ENCODE measurements at places on chromosomes 5 and 9.

- H3K4me3 ChIP-seq: no peak overlapping the region
- H3K27ac ChIP-seq: peak overlapping the region; percentile 79
- H3K36me3 ChIP-seq: no peaks in the 10 kb centered on the region
- H3K4me1 ChIP-seq: peaks cover 30% of the 10 kb centered on the region
These were observed 49.6 kb downstream of the ANKRD55 start for GRCh38 chr5:56183506-56183905.

- no peaks in the 10 kb centered on the region for H3K36me3 ChIP-seq
- peaks cover 25% of the 10 kb centered on the region for H3K27me3 ChIP-seq
- no peak overlapping the region for H3K27ac ChIP-seq
- peak overlapping the region; percentile 46 for H3K4me3 ChIP-seq
These were observed 572 bp downstream of the GNA14 start for GRCh38 chr9:77647267-77648233.

DNA sequence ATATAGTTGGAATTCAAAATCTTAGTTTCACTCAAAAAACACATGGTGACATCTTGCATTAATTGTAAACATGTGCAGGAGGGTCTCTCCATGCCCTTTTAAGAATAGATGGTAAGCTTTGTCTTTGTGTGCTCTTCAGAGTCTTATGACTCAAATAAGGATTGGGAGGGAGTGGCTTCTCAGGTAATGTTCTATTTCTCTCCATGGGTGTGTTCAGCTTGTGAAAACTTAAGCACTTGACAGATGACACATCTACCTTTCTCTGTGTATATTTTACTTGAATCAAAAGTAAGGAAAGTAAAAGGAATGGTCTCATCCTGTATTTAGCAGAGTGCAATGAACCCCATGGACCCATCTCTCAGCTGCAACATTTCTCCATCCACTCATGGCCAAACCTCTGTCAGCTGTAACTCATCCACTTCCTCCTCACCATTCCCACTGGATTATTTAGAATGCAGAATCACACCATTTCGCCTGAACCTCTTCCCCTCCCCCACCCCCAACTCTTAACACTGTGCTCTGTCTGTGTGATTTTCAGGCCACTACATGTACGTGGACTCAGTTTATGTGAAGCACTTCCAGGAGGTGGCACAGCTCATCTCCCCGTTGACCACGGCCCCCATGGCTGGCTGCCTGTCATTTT is 82.1 kb downstream of the MAMDC2 start:
- no peak overlapping the region for H3K4me3 ChIP-seq
- no peaks in the 10 kb centered on the region for H3K27me3 ChIP-seq
- DNase-seq: no peak
- H3K36me3 ChIP-seq: no peaks in the 10 kb centered on the region

DNA sequence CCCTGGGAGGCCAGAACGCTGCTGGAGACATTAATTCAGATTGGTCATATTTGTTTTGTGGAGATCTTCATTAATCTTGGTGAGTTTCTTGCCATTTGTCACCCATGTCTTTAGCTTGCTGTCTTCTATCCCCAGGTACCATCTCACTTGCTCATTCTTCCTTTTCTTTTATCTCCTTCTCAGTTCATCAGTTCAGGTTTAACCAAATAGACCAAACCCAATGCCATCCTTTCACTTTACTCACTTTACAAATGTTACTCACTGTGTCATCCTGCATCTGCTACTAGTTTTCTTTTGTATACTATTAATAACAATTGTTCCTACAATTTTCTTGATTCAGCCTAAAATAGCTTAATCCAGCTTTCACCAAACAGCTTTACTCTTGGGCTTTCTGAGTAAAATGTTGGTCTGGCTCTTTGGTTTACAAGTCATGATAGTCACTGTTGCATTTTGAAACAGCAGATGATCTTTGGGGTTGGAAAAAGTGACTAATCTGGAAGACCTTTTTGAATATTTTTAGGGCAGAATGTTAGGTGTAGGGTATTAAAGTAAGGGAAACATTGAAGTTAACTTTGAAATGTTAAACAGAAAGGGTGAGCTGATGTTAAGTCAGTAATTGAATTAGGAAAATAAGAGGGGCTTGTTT is 246.9 kb downstream of the ZSWIM6 start:
- H3K4me3 ChIP-seq: no peak overlapping the region
- peaks cover 5% of the 10 kb centered on the region for H3K4me1 ChIP-seq
- no peaks in the 10 kb centered on the region for H3K36me3 ChIP-seq
- no peak for DNase-seq
- H3K27ac ChIP-seq: no peak overlapping the region

GRCh38 chr9:121292801-121293241 is 24.9 kb downstream of the GSN start:
- no peak overlapping the region for H3K27ac ChIP-seq
- DNase-seq: no peak
- H3K27me3 ChIP-seq: peaks cover 8% of the 10 kb centered on the region
- peaks cover 54% of the 10 kb centered on the region for H3K4me1 ChIP-seq
- H3K36me3 ChIP-seq: no peaks in the 10 kb centered on the region

DNA sequence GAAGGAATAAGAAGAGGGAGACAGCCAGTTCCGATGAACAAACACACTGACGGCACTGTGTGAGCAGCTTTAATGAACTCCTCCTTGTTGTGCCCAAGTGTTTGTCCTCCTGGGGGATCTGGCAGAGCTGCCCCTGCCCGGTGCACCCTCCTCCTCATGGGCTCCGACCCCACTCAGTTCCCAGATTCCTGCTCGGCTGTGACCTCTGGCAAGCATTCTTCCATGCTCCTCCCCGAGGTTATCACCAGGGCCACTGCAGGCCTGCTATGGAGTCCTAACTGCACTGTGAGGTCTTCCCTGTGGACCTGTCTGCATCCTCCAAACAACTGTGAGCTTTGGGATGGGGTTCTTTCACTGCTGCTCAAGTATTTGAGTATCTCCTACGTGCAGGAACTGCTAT is 142.2 kb downstream of the DCP2 start:
- H3K27ac ChIP-seq: peak overlapping the region; percentile 84
- H3K4me1 ChIP-seq: peaks cover 14% of the 10 kb centered on the region
- H3K4me3 ChIP-seq: no peak overlapping the region
- H3K36me3 ChIP-seq: peaks cover 23% of the 10 kb centered on the region

- H3K27me3 ChIP-seq: no peaks in the 10 kb centered on the region
- peaks cover 43% of the 10 kb centered on the region for H3K36me3 ChIP-seq
- no peak overlapping the region for H3K4me3 ChIP-seq
- DNase-seq: no peak
These were observed 58.2 kb downstream of the RICTOR start for GRCh38 chr5:39015743-39016586.

GRCh38 chr5:109953761-109954160 is 264.0 kb downstream of the MAN2A1 start:
- H3K27me3 ChIP-seq: no peaks in the 10 kb centered on the region
- DNase-seq: no peak
- H3K4me3 ChIP-seq: no peak overlapping the region
- no peaks in the 10 kb centered on the region for H3K36me3 ChIP-seq

GRCh38 chr9:128882677-128883603 is 1.0 kb downstream of the LRRC8A start:
- H3K27ac ChIP-seq: peak overlapping the region; percentile 97
- DNase-seq: peak; percentile 31
- H3K27me3 ChIP-seq: no peaks in the 10 kb centered on the region
- peaks cover 48% of the 10 kb centered on the region for H3K4me1 ChIP-seq
- H3K36me3 ChIP-seq: peaks cover 24% of the 10 kb centered on the region

DNA sequence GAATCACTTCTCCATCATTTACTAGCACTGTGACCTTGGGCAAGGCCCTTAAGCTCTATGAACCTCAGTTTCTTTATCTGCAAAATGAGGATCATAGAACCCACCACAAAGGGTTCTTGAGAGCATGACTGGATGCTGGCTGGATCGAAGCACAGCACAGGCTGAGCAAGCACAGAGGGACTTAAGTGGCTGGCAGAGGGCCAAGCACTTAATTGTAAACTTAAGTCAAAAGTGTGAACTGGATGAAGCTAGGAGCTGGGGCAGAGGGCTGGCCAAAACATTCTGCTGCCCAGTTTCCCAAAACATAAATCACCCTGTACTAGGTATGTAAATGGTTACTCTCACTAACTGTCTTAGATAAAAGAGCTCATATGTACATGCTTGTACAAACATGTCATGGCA is 112.3 kb upstream of the WWC1 start:
- H3K4me1 ChIP-seq: peaks cover 17% of the 10 kb centered on the region
- no peak overlapping the region for H3K4me3 ChIP-seq
- H3K27me3 ChIP-seq: peaks cover 8% of the 10 kb centered on the region
- no peak overlapping the region for H3K27ac ChIP-seq

DNA sequence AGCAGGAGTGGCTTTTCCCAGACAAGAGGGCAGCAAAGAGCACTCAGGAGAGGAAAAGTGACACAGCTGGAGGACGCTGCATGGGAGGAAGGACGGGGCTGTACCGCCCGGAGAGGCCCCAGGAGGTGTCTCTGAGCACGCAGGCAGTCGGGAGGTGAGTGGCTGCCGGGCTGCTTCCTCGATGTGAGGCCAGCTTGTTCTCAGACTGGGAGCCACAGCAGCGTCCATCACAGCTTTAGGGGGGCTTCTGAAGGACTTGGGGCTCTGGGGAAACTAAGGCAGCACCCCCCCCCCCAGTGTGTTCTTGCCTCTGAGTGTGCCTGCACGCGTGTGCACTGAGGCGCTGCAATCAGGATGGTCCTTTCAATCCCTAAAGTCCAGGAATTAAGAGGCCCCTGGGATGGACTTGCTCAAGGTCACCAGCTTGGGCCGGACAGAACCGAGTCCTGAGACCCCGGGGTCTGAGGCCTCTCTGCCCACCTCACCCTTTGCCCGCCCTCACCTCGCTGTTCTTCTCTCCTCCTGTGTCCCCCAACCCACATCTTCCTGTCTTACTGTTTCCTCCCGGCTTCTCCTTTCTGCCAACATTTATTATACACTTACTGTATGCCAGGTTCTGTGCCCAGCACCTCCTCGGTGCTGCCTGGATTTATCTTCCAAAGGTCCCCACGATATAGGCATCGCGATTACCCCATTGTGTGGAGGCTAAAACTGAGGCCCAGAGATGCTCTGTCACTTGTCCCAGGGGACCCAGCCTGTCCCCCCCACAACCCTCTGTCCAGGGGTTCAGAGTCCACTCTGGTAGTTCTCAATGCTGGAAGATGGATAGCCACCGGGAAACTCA is 32.9 kb downstream of the FAM163B start:
- no peaks in the 10 kb centered on the region for H3K27me3 ChIP-seq
- H3K36me3 ChIP-seq: no peaks in the 10 kb centered on the region
- H3K4me1 ChIP-seq: peaks cover 57% of the 10 kb centered on the region
- peak overlapping the region; percentile 45 for H3K4me3 ChIP-seq
- no peak for DNase-seq

DNA sequence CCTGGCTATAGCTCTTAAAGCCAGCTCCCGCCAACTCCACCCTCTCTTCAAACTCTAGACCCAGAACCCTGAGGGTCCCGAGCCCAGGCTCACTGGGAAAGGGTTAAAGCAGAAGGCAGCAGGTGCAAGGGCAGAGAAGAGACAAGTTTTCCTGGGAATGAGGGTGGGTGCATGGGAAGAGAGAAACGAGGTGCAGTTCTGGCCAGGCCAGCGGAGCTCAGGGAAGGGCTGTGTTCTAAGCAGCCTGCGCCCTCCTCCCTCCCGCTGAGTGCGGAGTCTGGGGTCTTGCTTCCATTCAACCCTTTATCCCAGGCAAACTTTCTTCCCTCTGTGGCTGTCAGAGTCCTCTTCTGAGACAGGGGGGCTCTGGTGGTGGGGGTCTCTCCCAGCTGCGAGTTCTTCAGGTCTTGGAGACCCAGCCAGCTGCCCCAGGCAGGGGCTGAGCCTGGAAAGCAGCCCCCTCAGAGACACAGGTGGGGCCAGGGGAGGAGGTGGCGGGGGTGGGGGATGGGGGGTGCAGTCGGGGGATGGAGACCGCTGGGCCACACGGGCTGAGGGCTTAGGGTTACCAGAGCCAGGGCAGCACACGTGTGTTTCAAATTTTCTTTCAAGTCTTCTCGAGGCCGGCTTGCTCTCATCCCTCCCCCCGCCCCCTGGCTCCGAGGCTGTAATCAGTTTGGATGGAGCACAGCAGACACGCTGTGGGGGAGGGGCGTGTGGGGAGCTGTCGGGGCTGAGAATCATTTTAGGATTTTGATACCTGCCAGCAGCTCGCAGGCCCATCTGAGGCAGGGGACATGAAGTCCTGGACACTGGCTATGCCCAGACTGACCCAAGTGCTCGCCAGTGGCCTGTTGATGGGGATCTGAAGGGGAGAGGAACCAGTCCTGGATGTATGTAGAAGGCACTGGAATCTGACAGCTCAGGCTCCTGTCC is 169.6 kb upstream of the SMIM23 start:
- no peaks in the 10 kb centered on the region for H3K36me3 ChIP-seq
- H3K27ac ChIP-seq: no peak overlapping the region
- H3K27me3 ChIP-seq: peaks cover 23% of the 10 kb centered on the region
- H3K4me3 ChIP-seq: peak overlapping the region; percentile 44
- H3K4me1 ChIP-seq: peaks cover 49% of the 10 kb centered on the region
